ENCODE measurements at places on chromosomes 7 and 10.
A peak's percentile ranks its signal among the peaks of the same experiment; 100 is the strongest.

DNA sequence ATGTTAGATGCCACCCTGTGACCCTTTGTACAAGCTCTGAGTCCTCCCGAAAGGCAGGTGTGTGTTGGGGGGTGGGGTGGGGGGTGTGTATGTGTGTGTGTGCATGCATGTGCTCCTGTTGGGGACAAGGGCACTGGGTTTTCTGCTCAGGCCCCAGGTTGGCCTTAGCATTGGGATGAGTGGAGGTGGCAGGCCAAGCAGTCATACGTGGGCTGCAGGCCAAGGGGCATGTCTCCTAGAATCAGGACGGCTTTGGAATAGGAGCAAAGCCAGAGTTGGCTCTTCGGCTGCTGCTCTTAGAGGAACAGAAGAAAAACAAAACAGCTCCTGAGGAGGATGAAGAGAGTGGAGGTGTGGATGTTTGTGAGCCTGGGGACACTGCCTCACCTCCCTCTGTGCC, 26.0 kb downstream of the HSPA12A start:
- no peak for DNase-seq

DNA sequence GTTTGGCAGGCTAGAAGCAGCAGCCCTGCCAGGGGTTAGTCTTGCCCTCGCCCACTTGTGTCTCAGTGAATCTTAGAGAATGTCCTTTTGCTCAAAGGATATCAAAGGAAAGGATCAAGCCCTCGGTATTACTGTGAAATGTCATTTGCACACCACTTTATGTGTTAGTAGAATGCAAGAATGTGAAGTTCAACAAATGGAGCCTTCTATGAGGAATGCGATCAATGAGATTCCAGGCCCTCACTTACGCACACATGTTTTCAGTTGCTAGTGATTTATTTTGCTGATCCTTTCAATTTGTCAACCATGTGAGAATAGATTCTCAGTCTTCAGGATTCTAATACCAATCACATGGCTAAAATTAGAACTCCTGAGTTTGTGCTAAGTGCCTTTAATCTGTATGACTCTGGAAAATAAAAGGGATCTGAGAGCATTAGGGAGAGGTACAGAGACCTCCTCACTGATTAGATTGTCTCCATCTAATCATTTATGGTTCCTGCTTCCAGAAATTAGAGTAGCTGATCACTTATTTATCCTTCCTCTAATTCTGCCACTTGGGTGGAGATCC, 123.0 kb upstream of the SP4 start:
- DNase-seq = no peak

DNA sequence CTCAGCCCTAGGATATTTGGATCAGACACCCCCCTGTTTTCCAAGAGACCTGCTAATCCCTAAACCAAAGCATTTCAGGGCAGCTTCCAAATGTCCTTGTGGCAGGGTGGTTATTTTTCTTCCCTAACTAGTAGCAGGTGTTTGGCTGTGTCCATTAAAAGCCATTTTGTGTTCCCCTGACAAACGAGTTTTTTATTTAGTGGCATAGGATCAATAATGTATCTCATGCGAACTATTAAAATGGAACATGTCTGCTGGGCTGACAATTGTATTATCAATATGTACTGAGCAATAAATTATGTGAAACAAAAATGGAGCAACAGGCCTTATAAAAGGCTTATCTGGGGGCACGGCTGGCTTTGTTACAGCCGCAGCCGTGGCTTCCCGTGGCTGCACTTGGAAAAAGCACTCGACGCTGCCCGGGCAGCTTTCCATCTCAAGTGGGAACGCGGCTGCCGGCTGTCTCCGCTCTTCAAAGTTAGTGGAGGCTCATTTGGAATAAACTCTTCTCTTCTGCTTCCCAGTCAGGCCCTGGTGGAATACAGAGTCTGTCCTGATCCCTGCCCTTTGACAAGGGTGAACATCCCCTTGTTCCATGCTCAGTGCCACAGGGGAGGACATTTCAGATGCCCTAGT, 554.3 kb downstream of the TYW1 start:
- no peak for DNase-seq

GRCh38 chr10:81013771-81014170, 476.1 kb downstream of the SH2D4B start:
- DNase-seq = no peak

DNA sequence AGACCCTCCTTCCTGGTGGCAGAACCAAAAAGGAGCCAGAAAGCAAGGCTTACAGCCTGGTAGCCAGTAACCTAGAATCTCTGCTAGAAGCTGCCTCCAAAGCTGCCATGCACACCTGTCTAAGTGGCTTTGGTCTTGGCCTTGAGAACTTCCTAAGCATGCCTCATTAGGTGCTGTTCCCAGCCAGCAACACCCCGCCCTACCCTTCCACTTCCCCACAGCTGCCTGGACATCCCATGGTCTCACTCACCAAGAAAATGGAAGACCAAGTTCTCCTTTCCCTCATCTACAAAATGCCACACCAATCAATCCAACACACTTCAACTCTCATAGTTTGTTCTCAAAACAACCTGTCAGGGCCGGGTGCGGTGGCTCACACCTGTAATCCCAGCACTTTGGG, 4.2 kb downstream of the PSAP start:
- no peak for DNase-seq

DNA sequence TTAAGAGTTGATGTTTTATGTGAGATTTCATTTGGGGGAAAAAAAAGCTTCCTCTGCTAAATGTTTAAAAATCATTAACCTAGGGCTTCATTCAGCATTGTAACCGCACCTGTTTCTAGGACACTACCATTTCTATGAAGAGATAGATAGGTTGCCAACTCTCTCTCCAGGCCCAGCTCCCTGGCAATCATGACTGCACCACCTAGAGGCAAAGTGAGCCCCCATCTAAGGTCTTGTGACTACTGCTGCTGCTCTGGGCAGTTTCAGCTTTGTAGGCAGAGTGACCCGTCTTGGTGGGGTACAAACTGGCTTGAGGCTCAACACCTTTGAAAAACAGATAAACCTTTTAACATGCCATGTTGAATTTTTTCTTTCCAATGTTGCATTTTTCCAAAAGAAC, 27.3 kb upstream of the MRC1 start:
- DNase-seq = no peak

DNA sequence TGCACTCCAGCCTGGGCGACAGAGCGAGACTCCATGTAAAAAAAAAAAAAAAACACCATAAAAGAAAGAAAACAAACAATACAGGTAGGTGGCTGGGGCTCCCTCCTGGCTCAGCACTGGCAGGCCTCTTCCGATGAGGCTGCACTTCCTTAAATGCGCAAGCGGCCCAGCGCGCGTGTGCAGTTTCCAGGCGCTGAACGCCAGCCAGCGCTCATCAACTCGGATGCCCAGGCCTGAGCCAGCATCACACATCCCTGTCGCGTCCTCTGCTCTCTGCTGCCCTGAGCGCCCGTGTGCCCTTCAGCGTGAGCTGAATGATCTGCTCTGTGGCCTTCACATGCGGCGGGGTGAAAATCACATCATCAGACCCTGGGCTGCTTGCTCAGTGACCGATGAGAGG, 31.8 kb downstream of the NUDT1 start:
- no peak for DNase-seq

- no peak for DNase-seq
These were observed 154.1 kb upstream of the TMEM106B start for GRCh38 chr7:12056977-12057376.

GRCh38 chr7:129574487-129574886, 37.0 kb upstream of the NRF1 start:
- DNase-seq = no peak

DNA sequence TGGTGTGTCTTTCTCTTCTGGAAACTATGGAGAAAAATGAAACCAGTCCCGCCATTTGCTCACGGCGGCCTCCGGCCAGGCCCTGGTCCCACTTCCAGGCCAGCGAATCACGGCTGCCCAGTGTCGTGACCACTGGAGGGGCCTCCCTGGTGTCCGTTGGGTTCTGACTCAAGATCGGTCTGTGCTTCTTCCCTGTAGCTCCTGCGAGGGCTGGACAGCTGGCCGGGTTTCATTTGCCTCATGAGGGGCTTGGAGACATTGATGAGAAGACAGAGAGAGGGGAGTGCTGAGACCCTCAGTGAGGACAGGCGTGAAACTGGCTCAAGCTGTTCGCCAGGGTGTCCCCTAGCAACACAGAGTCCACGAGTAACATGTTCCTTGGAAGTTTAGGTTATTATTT, 108.6 kb downstream of the ADARB2 start:
- no peak for DNase-seq

GRCh38 chr7:66687186-66687585, 53.3 kb upstream of the RABGEF1 start:
- DNase-seq = no peak

DNA sequence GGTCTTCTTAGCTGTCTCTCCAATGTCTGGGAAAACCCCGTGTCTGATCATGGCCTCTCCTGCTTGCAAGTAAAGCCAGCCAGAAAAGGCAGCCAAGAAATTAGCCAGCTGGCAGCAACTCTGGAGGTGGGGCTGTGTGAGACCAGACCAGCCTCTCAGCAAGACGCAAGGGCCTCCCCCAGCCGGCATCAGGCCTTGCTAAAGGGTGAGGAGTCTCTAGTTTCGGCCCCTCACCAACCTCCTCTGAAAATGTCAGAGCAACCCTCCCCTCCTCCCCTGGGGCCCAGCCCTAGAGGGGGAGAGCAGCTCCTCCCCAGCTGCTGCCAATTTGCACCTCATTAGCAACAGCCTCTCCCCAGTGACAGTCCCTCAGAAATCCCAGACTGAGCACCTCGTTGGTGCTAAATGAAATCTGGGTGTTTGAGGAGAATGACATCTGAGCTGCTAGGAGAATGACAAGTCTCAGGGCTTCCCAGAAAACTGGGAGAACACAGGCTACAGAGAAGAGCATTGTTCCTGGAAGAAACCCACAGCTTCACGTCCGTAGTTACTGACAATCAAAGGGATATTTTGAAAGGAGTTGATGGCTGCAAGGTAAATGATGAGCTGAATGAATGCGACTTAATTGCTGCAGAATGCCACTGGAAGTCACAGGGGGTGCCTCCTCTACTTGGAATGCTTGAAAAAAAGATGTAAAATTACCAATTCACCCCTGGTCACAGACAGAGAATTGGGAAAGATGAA, 25.9 kb downstream of the DGKI start:
- DNase-seq = no peak

DNA sequence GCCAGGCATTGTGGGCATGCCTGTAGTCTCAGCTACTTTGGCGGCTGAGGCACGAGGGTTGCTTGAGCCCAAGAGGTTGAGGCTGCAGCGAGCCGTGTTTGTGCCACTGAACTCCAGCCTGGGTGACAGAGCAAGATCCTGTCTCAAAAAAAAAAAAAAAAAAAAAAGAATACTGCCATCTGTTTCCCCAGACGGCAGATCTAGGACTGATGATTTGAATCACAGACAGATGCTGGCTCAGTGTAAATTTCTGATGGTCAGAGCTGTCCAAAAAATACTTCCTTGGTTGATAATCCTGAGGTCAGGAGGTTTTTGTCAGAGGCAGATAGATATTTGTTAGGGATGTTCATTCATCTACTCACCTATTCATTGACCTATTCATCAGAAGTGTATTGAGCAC, 130.7 kb downstream of the REEP3 start:
- DNase-seq = no peak

DNA sequence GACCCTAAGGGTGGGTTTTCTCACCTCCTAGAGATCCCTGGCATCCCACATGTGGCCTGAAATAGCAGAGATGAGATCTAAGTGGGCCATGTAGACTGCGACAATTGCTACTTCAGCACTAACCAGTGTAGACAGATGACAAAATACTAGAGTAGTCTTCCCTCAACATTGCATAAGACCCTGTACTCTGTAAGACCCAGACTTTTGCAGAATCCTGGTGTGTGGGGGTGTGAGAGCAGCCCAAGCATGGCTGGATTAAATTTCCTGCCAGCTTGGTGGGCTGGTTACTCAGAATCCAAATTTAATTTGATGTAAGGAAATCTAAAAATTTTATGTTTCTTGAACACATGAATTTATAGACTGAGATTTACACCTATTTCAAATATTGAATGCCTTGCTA, 88.3 kb downstream of the ZNF365 start:
- no peak for DNase-seq

- no peak for DNase-seq
These were observed 164.6 kb upstream of the SH2B2 start for GRCh38 chr7:102122026-102122425.

DNA sequence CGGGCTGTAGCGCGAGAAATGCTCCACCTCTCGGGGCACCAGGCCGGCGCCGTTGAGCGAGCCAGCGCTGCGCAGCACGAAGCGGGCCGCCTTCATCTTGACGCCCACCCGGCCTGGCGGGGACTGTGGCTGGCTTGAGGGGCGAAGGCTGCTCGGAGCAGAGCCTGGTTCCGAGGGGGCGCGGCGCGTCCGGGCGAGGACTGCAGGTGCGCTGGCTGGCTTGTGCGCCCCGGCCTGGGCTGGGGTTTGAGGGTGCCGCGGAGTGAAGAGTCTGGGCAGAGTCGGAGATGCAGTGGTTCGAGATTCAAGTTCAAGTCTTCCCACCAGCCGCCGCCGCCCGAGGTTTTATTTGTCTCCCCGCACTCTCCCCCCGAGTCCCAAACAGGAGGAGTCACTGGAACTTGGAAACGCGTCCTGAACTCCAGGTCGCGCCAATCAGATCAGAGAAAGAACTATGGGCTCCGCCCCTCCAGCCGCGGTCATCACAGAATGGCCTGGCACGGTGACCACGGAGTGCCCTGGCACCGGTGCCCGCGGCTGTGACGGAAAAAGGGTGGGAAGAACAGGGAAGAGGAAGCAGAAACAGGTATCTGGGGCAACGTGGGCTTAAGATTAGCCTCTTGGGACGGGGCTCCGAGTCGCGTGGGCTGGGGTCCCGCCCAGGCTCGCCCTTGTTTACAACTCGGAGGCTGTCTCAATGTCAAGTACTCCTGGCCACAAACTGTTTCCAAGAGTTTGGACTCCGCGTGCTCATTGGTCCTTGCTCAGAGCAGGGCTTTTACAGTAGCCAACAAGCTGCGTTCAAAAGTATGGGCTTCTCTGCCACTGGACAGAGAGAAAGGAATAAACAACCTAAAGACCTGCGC, at the start of gene PDK4:
TSS of gene PDK4 (minus strand) at position 319 of the 866 bp plus-strand sequence. CDS start at position 96, 223 bp downstream.
- DNase-seq = no peak

- no peak for DNase-seq
These were observed 311.2 kb downstream of the RNLS start for GRCh38 chr10:88271761-88272543.

- no peak for DNase-seq
These were observed 49.0 kb downstream of the ALOX5 start for GRCh38 chr10:45422866-45423659.

- peak; percentile 56 for DNase-seq
These were observed 95.4 kb downstream of the ELMO1 start for GRCh38 chr7:37352974-37353948.

- no peak for DNase-seq
These were observed 426.9 kb downstream of the LRMDA start for GRCh38 chr10:75858339-75858738.

- DNase-seq = no peak
These were observed 204.9 kb upstream of the ZMIZ1 start for GRCh38 chr10:78863906-78864239.

- no peak for DNase-seq
These were observed 37.2 kb downstream of the NKX6-2 start for GRCh38 chr10:132748545-132749370.

DNA sequence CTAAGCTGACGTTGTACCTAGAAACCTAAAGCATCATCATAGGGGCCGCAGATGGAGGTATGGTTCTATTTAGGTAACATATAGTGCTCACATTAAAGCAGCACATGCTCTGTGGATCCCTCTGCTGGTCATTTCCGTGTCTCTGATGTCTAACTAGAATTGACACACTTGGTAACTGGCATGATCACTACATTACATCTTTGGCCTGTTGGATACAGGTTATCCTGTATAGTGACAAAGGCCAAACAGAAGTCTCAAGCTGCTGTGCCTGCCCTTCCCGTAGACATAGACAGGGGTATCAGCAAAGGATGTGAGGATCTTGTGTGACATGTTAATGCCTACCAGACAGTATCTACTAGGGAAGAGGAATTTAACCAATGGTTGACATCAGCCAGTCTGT, 51.2 kb downstream of the KIF5B start:
- no peak for DNase-seq

GRCh38 chr10:13053794-13054462, 46.0 kb upstream of the OPTN start:
- no peak for DNase-seq

Measured in activated effector memory CD4-positive, alpha-beta T cell treated with Interleukin-2 at 50 U/mL for 16 hours (primary cell).